ENCODE measurements at places on chromosomes 13 and 19.

DNA sequence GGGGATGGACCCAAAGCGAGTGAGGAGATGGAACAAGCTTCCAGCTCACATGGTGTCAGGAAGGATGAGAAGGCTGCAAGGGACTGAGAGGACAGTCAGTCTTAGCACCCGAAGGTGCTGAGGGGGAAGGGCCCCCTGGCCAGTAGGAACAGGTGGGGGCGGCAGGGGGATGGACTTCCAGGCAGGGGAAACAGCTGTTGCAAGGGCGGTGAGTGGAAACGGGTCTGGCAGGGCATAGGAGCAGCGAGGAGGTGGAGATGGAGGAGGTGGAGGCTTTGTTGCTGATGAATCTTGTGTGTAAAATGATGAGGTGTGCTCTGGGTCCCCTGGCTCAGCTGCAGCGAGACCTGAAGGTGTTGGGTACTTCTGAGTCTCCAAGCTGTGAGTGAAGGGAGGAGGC lies 1.2 kb downstream of the MAP1S start:
- no peak for DNase-seq

DNA sequence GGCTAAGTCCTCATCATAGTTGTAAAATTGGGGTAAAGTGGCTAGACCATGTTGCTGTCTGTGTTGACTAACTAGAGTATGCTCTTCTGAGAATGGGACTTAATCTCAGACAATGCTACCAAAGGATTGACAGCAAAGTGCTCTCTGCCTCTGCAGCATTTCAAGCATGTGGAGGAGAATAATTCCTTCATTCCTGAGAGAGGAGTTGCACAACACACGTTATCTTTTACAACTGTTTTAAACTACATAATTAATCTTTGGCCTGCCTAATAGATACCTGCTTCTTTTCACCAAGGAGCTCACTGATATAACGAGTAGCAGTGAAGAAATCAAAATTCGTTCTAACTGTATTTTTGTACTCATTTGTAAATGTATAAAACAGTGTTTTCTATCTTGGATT lies 2172.2 kb downstream of the PCDH9 start:
- no peak for DNase-seq

DNA sequence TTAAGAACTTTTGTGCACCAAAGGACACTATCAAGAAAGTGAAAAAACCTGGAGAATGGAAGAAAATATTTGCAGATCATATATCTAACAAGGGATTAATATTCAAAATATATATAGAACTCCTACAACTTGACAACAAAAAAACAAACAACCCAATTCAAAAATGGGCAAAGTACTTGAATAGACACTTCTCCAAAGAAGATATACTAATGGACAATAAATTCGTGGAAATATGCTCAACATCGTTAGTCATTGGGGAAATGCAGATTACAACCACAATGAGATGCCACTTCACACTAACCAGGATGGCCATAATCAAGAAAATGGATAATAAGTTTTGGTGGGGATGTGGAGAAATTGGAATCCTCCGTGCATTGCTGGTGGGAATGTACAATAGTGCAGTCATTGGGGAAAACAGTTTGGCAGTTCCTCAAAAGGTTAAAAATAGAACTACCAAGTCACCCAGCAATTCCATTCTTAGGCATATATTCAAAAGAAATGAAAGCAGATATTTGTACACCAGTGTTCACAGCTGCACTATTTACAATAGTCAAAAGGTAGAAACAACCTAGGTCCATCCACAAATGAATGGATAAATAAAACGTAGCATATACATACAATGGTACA lies 2.2 kb upstream of the LSR start:
- no peak for DNase-seq

- no peak for DNase-seq
Measured at GRCh38 chr19:18446145-18446810, 8.3 kb upstream of the ISYNA1 start.

- no peak for DNase-seq
Measured at GRCh38 chr13:92602560-92602959, 624.0 kb upstream of the GPC6 start.

GRCh38 chr19:40236366-40236765 lies 9.9 kb upstream of the CCNP start:
- DNase-seq, result no peak

GRCh38 chr19:46270521-46271256 lies 26.2 kb upstream of the HIF3A start:
- DNase-seq, result no peak

DNA sequence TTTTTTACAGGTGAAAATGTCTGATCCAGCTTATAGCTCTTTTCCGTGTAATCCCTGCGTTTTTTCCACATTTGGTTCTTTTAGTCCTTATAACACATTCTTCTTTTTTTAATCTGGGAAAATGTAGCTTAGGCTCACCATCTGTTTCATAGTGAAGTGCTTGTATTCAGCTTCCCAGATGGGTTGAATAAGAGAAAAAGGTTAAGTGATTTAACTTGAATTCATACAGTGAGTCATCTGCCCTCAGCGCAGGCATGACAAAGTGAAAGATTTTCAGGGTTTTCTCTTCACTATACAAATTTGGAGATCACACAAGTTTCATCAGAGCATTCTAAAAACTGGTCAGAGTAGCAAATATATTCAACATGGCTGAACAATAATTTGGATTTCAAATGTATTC lies 224.8 kb downstream of the SPRY2 start:
- DNase-seq, result no peak

- DNase-seq, result no peak
Measured at GRCh38 chr13:67518785-67519184, 288.6 kb upstream of the PCDH9 start.

DNA sequence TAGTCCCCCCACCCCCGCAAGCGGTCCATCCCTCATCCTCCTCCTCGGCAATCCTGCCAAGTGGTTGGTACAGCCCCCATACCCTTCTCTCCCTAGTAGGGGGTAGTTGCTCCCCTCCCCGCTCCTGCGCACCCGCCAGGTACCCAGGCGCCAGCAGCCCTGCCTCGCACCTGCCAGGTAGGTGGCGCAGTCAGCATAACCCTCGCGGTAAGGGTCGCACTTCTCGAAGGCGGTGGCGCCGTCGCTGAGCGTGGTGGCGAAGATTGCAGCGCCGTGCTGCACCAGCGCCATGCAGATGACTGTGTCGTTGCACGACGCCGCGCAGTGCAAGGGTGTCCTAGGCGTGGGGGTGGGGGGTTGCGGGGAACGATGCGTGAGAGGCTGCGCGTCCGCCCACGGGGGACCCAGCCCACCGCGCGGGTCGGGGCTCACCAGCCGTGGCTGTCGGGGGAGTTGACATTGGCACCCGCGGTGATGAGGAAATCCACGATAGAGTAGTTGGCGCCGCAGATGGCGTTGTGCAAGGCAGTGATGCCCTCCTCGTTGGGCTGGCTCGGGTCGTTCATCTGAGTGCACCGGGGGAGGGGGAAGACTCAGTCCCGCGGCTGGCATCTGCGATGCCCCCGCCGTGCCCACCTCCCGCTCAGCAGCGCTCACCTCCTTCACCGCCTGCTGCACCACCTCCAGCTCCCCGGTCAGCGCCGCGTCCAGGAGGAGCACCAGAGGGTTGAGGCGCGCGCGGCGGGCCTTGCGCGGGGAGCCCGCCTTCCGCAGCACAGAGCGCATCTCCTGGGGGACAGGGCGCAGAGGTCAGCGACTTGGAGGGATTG lies 15.2 kb upstream of the ERCC2 start:
- DNase-seq, result no peak

GRCh38 chr19:42030645-42031440 lies 36.8 kb upstream of the ATP1A3 start:
- DNase-seq, result no peak

- DNase-seq, result no peak
Measured at GRCh38 chr13:25744178-25744577, 307.6 kb downstream of the SHISA2 start.

GRCh38 chr13:44197791-44198770 lies 175.5 kb upstream of the SERP2 start:
- no peak for DNase-seq

DNA sequence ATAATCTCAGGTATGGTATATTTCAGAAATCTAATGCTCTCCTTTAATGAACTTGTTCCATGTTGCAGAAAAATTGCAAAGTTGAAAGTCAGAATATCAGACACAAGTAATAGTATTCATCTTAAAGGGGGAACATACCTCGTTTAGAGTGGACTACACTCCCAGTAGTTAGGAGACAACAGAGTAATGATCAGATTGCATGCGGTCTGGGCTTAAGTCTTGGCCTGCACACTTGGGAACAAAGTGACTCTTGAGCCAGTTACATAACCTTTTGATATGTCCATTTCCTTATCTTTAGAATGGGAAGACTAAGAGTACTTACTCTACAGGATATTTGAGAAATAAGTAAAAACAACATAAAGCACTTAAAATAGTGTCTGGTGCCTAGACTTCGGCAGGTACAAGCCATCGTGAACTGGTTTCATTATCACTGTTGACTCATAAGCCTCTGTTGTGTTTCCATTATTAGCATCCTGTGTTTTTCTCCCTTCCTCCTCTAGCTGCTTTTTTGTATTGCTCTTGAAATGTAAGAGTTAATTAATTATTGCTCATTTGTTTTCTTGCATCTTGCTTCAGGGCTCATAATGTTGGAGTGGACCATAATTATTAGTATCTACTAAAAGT lies 53.0 kb downstream of the DPY19L3 start:
- DNase-seq, result no peak

- DNase-seq, result no peak
Measured at GRCh38 chr19:7852851-7853769, 21.1 kb downstream of the PRR36 start.

DNA sequence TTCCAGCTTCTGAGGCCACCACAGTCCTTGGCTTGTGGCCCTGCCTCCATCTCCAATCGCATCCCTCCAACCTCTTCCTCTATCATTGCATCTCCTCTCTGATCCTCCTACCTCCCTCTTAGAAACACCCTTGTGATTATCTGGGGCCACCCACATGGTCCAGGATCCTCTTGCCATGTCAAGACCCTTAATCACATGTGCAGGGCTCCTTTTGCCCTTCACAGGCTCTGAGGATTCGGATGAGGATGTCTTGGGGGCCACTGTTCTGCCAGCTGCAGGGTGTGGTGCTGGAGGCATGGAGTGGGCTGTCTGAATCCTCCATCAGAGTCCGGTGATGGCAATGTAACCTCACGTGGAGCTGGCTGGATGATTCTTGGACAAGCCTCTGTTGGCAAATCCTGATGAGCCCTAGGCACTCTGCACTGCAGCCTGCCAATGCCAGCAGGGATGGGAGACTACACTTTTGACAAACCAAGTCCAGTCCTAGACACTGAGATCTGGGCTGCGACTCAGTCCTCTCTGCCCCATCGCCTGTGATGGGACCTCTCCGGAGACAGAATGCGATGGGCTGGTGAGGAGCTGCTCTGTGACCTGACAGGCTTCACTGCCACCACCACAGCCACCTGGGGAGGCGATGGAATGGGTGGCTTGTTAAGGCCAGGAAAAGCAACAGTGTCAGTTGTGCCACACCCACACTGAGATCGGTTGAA lies 61.2 kb downstream of the CCDC70 start:
- DNase-seq, result no peak

GRCh38 chr13:97130190-97130589 lies 91.9 kb upstream of the MBNL2 start:
- DNase-seq, result no peak

- no peak for DNase-seq
Measured at GRCh38 chr19:15769586-15769985, 17.9 kb upstream of the OR10H5 start.

- DNase-seq, result no peak
Measured at GRCh38 chr13:72166102-72166650, 299.2 kb upstream of the DACH1 start.

- DNase-seq, result no peak
Measured at GRCh38 chr19:33271246-33272021, 30.9 kb downstream of the CEBPA start.

DNA sequence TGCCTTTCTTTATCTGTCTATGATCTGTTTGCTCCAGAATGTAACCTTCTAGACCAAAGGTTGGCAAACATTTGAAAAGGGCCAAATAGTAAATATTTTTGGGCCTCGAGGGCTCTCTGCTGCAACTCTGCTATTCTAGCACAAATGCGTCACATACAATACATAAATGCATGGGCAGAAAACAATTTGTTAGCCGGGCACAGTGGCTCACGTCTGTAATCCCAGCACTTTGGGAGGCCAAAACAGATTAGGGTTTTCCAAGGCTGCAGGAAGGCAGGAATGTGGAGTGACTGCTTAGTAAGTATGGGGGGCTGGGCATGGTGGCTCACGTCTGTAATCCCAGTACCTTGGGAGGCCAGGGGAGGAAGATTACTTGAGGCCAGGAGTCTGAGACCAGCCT lies 21.9 kb upstream of the EVI5L start:
- no peak for DNase-seq

- DNase-seq, result no peak
Measured at GRCh38 chr19:31946491-31946890, 398.9 kb upstream of the ZNF507 start.

- DNase-seq, result no peak
Measured at GRCh38 chr13:44296856-44297255, 76.8 kb upstream of the SERP2 start.

DNA sequence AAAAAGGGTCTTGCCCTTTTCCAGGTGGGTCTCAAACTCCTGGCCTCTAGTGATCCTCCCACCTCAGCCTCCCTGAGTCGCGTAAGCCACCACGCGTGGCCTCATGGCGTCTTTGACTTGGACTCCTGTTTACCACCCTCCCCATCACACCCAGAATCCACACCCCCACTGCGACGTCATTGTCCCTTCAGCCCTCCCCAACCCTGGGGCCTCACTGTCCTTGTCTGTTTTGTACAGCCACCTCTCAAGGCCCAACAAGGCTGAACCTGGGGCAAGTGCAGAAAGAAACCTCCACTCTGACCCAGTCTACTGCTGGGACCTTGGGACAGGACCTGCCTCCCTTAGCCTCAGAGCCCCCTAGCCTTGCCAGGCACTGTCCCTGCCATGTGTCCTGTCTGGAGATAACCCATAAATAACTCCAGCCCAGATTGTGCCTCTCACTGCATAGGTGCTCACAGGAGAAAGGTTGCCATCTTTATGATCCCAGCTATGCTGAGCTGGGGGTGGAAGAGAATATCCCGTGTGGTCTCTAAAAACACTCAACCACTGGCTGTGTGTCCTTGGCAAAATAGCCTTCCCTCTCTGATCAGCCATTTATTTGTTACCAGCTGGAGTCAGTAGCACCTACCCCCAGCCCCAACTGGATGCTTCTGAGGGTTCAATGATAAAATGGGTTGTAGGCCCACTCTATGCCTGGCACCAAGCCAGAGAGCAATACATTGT lies 1.8 kb upstream of the IFI30 start:
- DNase-seq, result no peak

GRCh38 chr13:49140910-49141611 lies 79.1 kb upstream of the MLNR start:
- DNase-seq, result no peak

- no peak for DNase-seq
Measured at GRCh38 chr13:63345835-63346234, 1930.2 kb upstream of the PCDH20 start.

- DNase-seq, result no peak
Measured at GRCh38 chr13:48167866-48168265, 65.1 kb upstream of the ITM2B start.

DNA sequence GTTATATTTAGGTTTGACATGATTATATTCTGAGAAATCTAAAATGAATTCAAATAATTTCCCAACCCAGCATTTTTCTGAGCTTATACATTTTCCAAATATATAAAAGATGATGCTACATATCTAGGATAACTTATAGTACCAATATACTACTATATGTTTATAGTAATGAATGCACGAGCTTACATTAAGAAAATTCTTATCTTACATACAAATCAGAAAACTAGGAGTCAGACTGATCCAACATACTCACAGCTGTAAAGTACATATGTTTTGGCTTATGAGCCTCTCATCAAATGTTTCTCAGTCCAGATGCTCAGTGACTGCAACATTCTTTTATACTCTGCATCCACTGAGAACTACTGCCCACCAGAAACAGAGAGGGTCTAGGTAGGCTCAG lies 491.3 kb upstream of the KLF12 start:
- DNase-seq, result no peak

GRCh38 chr13:76638181-76638580 lies 248.0 kb downstream of the KCTD12 start:
- no peak for DNase-seq

Measured in GOT3 (cell line).